ENCODE measurements at places on chromosomes 7 and 10. TPM values are rescaled to one million over a fixed set of nuclear protein-coding genes. Genes with fewer than 3 reads are reported as not detected.

GRCh38 chr10:118694848-118695247 is 59.9 kb downstream of the CACUL1 start:
- peak; percentile 32 for DNase-seq

GRCh38 chr10:49225218-49225876 is 37.2 kb upstream of the TMEM273 start:
- no peak for DNase-seq

DNA sequence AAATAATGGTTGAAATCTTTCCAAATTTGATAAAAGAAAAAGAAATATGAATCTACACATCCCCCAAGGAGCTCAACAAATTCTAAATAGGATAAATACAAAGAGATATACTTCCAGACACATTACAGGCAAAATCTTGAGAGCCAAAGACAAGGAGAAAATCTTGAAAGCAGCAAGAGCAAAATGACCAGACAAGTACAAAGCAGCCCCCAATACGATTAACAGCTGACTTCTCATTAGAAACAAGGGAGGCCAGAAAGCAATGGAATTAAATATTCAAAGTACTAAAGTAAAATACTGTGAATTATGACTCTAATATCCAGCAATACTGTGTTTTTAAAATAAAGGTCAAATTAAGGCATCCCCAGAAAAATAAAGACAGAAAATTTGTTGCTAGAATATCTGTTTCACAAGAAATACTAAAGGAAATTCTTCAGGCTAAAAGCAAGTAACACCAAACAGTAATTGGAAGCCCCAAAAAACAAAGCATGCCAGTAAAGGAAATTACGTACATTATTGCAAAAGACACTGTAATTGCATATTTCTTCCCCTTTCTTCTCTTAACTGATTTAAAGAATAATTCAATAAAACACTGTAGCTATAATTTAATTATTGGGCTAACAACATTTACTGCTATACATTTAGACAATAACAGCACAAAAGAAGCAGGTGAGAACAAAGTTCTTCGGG is 36.4 kb downstream of the ZNF438 start:
- DNase-seq = no peak

DNA sequence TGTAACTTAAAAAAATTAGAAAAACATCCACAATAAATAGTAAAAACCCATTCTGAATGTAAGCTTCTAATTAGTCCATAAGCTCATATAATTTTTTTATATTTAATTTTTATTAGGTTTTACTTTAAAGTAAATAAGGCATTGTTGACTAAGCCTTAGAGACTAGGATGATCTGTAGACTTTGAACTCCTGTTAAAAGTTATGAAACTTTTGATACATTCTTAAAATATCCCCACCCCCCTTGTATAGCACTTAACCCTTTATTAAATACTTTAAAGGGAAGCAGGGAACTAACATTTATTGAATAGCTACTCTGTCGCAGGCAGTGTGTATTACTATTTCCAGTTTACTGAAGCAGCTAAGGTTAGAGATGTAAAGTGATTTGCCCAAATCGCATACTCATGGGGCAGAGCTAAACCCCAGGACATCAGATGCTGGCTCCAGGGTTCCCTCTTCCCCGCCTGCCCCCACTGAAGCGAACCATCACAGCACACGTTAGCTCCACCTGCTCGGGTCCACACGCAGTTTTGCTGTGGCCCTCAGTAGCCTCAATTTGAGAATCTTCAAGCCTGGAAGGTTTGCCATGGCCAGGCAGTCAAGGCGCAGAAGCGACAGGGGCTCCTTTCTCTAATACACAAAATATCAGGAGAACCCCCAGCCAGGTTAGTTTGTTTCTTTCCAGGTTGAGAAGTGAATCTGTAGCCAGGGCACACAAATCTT is 762 bp downstream of the PON1 start:
- DNase-seq = no peak

DNA sequence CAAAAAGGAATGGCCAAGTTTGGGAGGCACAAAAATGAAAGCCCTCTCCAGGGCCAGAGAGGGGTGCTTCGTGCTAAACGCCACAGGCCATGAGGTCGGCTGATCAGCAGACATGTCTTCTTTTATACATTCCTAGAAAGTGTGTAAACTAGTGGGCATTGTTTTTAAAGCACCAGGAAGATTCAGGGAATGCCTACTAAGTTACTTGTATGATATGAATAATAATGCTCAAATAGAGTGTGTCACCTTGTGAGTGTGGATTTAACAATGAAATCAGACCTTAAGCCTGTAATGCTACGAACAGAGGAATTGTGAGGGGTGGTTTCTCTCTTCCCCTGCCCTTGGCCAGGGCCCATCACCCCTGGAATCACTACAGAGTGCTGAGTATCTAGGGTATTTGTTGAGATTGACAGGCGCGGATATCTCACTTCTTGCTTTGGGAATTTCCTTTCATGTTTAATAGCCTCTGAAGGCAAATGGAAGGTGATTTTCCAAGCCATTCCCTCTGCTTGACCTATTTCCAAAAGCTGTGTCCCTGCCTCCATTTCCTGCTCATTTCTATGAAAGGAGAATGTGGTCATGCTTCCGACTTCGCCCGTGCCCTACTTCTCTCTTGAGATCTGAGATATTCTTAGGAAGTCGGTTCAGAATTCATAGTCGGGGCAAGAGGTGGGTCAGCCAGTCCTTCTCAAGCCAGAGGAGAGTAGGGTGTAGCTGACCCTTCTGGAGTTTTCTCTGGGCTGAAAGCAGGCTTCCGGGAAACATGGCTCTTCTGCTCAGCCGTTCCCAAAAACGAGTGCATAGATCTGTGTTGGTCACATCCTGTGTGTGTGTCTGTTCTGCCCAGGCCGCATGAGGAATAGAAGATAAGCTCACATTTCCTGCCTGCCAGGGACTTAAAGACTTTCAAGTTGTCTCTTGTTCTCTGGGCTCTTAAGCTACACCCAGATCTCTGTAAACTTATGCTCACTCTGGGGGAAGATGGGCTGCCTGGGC is 167.8 kb upstream of the ITGB1 start:
- DNase-seq = peak; percentile 48

DNA sequence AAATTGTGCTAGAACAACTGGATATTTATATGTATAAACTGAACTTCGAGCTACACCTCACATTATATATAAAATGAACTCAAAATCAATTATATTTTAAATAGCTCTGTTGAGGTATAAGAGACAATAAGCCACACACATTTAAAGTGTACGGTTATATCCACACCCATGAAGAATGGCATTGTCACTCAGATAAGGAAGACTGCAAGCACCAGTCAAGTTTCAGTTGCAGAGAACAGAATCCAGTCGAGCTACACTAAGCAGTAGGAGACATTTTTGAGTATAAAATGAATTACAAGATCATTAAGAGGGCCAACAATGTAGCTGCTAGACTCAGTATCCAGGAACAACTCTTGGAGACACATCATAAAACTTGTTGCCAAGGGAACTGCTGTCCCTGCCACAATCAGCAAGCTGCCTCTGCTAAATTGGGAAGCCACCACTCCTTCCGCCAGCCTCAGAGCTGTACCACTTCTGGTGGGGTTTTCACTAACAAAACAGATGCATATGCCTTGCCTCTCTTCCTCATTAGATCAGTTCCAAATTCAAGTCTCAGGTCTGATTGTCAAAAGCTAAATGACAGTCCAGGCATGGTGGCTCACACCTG is 19.6 kb upstream of the GPNMB start:
- no peak for DNase-seq

Gene KLF14
- total RNA-seq = not detected

All from fibroblast of the aortic adventitia (primary cell).